ENCODE measurements at places on chromosomes 6 and 20. TPM values are rescaled to one million over a fixed set of nuclear protein-coding genes. Genes with fewer than 3 reads are reported as not detected.

GRCh38 chr20:50464026-50464724 lies 46.0 kb upstream of the PTPN1 start:
- no peak overlapping the region for H3K27ac ChIP-seq
- H3K4me3 ChIP-seq: peak overlapping the region; percentile 18
- H3K36me3 ChIP-seq: no peaks in the 10 kb centered on the region
- H3K4me1 ChIP-seq: peaks cover 8% of the 10 kb centered on the region

DNA sequence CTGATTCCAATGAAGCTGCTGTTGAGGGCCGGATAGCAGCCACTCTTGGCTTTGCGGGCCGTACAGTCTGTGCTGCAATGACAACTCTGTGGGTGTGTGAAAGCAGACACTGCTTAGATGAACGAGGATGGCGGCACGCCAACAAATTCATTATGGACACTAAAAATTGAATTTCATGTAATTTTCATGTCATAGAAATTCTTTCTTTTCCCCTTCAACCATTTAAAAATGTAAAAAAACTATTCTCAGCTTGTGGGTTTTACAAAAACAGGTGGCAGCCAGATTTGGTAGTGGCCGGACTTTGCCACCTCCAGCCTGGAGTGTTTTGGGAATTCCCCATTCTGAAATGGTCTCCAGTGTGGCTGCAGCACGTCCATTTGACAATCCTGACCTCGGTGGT lies 26.0 kb downstream of the MAS1 start:
- no peak overlapping the region for H3K4me3 ChIP-seq
- no peaks in the 10 kb centered on the region for H3K27me3 ChIP-seq
- no peak for DNase-seq
- H3K36me3 ChIP-seq: no peaks in the 10 kb centered on the region
- H3K27ac ChIP-seq: no peak overlapping the region

- no peaks in the 10 kb centered on the region for H3K36me3 ChIP-seq
- H3K27ac ChIP-seq: no peak overlapping the region
- DNase-seq: no peak
- no peaks in the 10 kb centered on the region for H3K27me3 ChIP-seq
- no peak overlapping the region for H3K4me3 ChIP-seq
- no peaks in the 10 kb centered on the region for H3K4me1 ChIP-seq
Observed at GRCh38 chr6:34102099-34102656, 43.7 kb downstream of the GRM4 start.

GRCh38 chr20:63863798-63864544 lies 1.1 kb upstream of the TPD52L2 start:
- peak overlapping the region; percentile 84 for H3K4me3 ChIP-seq
- DNase-seq: peak; percentile 93
- peaks cover 47% of the 10 kb centered on the region for H3K4me1 ChIP-seq
- H3K27me3 ChIP-seq: no peaks in the 10 kb centered on the region

DNA sequence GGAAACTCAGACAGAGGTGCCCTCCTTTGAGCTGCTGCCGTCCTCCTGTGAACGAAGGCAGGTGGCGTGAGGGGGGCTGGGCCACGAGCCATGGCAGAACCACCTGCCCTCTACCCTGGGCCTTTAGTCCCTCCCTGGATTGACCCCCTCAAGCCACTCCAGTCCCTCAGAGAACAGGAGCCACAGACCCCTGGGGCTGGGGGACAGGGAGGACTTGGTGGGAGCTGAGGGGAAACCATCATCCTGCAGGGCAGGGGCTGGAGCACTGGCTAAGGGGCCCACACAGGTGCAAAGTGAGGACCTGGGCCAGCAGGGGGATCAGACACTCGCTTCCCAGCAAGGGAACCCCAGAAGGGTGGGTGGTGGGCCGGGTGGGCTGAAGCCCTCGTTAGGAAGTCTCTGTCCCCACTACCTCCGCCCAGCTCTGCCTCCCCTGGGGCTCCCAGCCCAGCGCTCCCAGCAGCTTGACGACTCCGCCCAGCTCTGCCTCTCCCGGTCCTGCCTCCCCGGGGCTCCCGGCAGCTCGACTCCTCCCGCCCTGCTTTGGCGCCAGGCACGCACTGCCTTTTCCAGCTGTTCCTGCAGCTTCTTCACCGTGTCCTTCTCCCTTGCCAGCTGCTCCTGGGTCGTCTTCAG lies 44.4 kb downstream of the DSTN start:
- peaks cover 79% of the 10 kb centered on the region for H3K4me1 ChIP-seq
- H3K27me3 ChIP-seq: no peaks in the 10 kb centered on the region
- peaks cover 20% of the 10 kb centered on the region for H3K36me3 ChIP-seq

SCAF8 gene
- 46.3 TPM for total RNA-seq

PLN gene
- total RNA-seq: 294 TPM

SMLR1 gene
- total RNA-seq: not detected
